ENCODE measurements at places on chromosomes 1 and 21.

DNA sequence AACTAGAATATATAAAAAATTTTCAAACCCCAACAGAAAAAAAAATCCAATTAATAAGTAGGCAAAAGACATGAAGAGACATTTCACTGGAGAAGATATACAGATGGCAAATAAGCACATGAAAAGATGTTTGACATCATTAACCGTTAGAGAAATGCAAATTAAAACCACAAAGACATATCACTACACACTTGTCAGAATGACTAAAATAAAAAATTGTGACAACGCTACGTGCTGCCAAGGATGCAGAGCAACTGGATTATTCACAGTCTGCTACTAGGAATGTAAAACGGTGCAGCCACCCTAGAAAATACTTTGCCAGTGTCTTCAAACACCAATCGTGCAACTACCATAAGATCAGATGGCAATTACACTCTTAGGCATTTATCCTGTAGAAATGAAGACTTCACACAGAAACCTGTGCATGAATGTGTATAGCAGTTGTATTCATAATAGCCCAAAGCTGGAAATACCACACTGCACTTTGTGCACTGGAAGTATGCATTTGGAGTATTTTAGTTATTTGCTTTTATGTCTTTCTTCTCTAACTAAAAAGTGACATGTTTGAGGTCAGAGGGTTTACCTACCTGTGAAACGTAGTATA, 75.3 kb upstream of the PALMD start:
- DNase-seq = no peak

DNA sequence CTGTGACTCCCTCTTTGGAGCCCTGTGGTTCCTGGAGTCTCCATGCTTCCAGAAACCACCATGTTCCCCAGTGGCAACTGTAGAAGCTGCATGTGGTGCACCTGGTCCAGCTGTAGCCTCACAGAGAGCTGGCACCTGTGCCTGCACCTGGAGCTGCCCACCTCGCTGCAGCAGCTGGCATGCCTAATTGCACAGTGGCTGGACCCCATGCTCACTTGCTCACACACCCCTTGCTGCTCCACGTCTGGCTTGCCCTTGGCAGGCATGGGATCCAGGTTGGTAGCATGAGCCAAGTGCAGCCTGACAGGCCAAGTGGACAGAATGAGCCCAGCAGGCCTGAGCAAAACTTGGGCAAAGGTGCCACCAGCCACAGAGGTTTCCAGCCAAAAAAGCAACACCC, 680.1 kb downstream of the MATN1 start:
- no peak for DNase-seq

GRCh38 chr1:18090636-18091035, 17.0 kb upstream of the IGSF21 start:
- DNase-seq = peak; percentile 60

DNA sequence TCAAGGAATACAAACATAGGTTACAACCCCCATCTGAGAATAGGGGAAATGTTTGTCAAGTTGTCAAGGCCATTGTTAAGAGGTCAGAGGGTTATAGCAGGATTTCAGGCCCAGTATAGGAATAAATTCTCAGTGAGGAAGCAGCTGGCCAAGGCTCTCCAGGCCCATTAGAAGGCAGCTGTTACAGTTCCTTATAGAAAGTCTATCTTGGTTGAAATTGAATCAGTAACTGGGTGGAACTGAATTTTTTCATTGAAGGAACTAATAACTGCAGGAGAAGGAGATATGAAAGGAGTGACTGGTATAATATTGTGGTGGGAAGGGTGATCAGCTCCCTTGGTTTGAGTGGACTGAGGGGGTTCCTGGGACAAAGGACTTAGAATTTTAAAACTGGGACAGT, 134.1 kb downstream of the CYYR1 start:
- no peak for DNase-seq

- DNase-seq = peak; percentile 72
Measured at GRCh38 chr1:216750031-216750627, 26.9 kb upstream of the ESRRG start.

DNA sequence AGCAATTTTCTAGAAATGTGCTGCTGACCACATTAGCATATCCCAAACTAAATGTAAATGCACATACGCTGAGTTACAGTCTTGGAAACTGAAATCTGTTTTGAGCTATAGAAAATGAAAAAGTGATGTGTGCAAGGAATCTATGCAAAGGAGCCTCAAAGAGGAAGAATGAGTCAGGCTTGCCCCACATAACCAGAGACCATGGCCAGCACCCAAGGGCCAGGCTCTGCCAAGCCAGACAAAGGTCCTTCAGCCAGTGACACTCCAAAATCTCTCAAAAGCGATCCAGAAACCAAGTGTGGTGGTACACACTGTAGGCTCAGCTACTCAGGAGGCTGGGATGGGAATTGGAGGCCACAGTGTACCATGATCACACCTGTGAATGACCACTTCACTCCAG, 195.2 kb downstream of the TOMM20 start:
- DNase-seq = no peak

Data from NCI-H345 (cell line).